Fibroblast of the aortic adventitia (primary cell): ENCODE measurements at places on chromosomes 11 and 22. TPM values are rescaled to one million over a fixed set of nuclear protein-coding genes. Genes with fewer than 3 reads are reported as not detected.

Gene APOL5
- not detected in 2 replicates for total RNA-seq

Gene SEZ6L
- under 0.01 TPM in 1 of 2 replicates, not detected in the other for total RNA-seq

Gene PKNOX2
- total RNA-seq = 2.0 and 8.6 TPM in 2 replicates

Gene OR8D1
- not detected in 2 replicates for total RNA-seq

Gene CFAP300
- total RNA-seq = 4.1 and 12.7 TPM in 2 replicates

Gene OLFML1
- 27.1 and 75.0 TPM in 2 replicates for total RNA-seq

Gene LRP4
- total RNA-seq = 4.7 and 9.7 TPM in 2 replicates

Gene VSIG2
- total RNA-seq = not detected in 2 replicates

Gene ARHGEF17
- total RNA-seq = 30.3 and 70.3 TPM in 2 replicates

Gene ART1
- not detected in 2 replicates for total RNA-seq

Gene USP2
- total RNA-seq = 0.36 TPM in 1 of 2 replicates, not detected in the other

Gene OR8G5
- not detected in 2 replicates for total RNA-seq

Gene FXYD2
- total RNA-seq = not detected in 2 replicates

Gene TRIM44
- 42.1 and 52.7 TPM in 2 replicates for total RNA-seq

Gene CECR2
- total RNA-seq = 0.49 TPM in 1 of 2 replicates, not detected in the other

Gene OR6T1
- total RNA-seq = not detected in 2 replicates
